ENCODE measurements at places on chromosomes 2 and 18.

DNA sequence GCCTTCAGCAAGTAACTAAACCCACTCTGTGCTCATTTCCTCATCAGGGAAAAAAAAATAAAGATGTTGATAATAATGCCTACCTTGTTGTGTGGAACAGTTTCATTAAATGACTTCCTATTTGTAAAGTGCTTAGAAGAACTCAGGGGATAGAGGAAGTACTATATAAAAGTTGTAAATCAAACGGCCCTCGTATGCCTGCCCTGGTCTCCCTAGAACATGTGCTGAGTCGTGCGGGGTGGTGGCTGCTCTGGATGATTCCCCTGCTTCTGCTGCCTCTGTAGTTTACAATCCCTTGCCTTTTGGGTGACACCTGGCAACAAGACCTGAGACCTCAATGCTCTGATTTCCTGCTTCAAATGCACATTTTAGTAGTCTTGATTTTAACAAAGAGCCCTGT is 170.0 kb downstream of the CERS6 start:
- DNase-seq = no peak

GRCh38 chr2:26316041-26316440 is 29.9 kb upstream of the SELENOI start:
- DNase-seq = no peak

DNA sequence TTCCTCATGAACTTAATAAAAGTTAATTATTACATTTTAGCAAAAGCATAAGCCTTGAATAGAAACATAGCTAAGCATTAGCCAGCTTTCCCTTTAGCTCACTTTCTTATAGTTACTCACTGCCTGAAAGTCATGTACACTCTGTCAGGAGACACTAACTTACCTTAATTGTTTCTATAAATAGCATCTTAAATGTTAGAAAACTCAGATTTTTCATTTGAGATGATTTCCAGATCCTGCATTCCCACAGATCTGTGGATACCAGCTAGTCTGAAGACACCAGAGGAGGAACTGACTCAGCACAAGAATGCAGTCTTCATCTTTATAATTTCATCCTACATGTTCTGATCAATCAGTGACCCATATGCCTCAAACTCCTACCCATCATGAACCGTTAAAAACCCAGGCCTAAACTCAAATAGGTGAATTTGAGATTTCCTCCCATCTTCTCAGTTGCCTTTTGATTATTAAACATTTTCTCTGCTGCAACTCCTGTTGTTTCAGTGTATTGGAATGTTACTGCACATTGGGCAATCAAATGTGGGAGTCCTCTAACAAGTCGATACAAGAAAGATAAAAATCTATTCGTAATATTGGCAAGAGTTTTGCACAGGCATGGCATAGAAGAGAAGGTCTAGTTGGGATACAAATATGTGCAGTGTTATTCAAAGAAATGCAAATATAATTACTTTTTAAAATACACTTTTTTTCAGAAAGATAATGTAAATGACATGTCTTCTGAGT is 857.4 kb upstream of the CDH2 start:
- no peak for DNase-seq

- no peak for DNase-seq
Measured at GRCh38 chr2:106827158-106827557, 58.8 kb downstream of the ST6GAL2 start.

DNA sequence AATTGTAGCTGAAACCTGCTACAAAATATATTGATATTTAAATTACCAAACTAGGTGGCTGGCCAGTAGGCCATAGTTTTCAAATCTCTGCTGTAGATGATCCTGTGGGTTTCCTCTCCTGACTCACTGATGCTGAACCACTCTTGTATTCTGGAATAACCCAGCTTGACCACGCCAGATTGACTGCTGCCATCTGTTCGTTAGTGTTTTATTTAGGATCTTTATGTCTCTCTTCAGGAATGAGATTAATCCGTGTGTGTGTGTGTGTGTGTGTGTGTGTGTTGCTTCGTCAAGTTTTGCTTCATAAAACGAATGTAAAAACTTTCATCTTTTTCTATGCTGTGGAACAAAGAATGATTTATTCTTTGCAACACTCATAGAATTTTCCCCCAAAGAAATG is 187.1 kb downstream of the DYSF start:
- no peak for DNase-seq

- DNase-seq = no peak
Measured at GRCh38 chr2:163341426-163341825, 394.4 kb downstream of the FIGN start.
